ENCODE measurements at places on chromosomes 11 and 22. TPM values are rescaled to one million over a fixed set of nuclear protein-coding genes. Genes with fewer than 3 reads are reported as not detected.

DNA sequence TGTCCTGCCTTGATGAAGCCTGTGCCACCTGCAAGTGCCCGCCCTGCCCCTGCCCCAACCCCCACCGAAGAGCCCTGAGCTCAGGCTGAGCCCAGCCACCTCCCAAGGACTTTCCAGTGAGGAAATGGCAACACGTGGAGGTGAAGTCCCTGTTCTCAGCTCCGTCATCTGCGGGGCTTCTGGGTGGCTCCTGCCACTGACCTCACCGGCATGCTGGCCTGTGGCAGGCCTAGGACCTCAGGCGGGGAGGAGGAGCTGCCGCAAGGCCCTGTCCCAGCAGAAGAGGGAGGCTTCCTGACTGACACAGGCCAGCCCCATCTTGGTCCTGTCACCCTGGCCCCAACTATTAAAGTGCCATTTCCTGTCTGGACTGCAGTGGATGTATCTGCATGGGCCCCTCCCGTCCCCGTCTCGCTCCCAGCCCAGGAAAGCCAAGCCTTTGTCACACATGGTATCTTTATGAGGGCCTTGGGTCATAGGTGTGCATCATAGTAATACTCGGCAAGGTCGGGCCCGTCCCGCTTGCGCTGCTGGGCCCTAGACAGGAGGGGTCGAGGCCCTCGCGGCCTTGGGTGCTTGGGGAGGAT lies 882 bp downstream of the FREY1 start:
- DNase-seq = no peak

GRCh38 chr11:80816454-80816847 lies 1375.6 kb upstream of the TENM4 start:
- no peak for DNase-seq

DNA sequence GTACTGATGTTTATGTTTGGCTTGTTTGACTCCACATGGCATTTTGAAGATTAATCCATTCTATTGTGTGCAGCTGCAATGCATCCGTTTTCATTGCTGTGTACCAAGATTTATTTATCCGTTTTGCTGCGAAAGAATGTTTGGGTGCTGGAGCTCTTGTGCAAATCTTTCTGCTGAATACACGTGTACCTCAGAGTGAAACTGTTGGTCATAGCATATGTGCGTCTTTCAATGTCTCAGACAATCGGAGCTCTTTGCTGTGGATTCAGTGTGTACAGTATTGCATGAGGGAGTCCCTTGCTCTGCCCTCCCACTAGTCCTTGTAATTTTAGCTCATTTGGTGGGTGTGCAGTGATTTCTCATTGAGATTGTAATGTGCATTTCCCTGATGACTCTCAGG lies 545.4 kb downstream of the TBC1D22A start:
- peak; percentile 36 for DNase-seq

- no peak for DNase-seq
Observed at GRCh38 chr11:128346804-128347203, 240.6 kb downstream of the ETS1 start.

The NAV2 gene
- 11.2 TPM for total RNA-seq

DNA sequence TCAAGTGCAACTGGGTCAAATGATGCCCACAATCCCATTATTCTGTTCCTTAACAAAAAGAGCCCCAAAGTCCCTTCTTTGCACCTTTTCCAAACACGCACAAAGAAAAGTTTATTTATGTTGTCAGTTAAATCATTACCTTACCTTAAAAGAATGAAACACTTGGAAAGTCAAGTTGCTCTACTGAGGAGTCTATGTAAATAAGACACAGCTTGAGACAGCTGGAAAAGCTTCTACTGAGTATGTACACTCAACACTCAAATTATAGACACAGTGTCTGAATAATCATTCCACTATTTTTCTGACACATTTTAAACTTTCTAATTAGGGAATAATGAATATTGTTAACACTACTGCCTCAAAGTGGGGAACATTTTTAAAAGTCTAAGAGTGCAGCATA lies 21.6 kb upstream of the PHLDA2 start:
- no peak for DNase-seq

DNA sequence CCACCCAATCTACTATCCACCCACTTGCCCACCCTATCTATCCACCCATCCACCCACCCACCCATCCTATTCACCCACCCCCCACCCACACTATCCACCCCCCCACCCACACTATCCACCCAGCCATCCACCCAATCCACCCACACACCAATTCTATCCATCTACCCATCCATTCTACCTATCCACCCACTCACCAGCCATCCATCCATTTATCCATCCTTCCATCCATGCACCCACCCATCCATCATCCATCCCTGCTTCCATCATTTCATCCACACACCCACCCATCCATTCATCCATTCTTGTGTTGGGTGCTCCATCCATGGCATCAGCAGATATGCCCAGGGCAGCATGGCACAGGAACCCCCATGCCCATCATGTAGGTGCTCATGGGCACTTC lies 1206.6 kb downstream of the BRD1 start:
- DNase-seq = no peak

DNA sequence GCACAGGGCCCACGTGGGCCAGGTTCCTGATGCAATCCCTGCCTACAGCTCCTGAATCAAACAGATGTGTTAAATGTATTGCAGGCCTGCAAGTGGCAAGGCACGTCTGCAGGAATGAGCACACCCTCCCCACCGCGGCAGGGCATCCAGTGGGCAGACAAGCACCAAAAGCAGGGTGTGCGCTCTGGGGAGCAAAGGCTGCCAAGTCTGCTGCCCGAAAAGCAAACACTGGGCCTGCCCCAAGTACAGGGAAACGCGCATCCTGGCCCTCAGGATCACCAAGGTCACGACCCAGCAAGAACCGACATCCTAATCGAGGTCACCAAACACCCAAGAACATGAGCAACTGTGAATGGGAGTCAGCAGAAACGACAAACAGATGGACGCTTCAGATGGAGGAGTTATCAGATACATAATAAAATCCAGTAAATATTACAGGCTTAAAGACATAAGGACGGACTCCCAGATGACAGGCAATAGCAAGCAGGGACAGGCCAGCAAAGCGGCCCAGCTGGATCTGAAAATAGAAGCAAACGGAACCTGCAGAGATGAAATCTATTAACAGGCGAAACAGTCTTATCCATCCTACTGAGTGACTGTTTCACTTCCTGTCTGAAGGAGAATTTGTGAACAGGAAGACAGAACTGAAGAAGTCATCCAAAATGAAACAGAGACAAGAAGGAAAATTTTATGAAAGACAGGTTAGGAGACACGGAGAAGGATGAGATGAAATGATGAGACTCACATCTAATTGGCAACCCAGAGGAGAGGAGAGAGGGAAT lies 26.7 kb downstream of the CARS1 start:
- DNase-seq = no peak

GRCh38 chr22:24985826-24986214 lies 33.3 kb downstream of the KIAA1671 start:
- peak; percentile 82 for DNase-seq

GRCh38 chr11:47967577-47968525 lies 12.5 kb upstream of the PTPRJ start:
- DNase-seq = no peak

The TAF6L gene
- 16.8 TPM for total RNA-seq

DNA sequence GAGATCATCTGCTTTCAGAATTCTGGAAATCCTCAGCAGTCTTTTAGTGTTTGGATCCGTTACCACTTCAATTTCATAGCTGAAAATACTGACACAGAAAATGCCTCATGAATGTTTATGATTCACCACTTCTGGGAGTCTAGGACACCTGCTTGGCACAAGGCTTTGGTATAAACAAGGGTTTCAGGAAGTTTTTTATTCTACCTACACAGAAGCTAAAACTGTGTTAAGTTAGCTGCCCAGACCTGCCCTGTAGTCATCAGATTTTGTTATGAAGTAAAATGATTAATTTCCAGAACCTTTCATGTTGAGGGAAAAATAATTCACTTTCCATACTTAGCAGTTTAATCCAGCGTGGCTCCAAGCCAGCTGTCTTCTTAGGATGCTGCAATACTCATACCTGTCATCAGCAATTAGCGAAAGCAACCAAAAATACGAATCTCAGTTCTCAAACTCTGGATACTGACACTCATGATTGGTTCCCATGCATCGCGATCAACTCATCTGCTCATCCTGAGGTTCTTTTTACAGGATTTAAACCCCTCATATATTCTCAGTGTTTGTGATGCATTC lies 458.5 kb upstream of the CCDC90B start:
- DNase-seq = no peak

The IGLL5 gene
- total RNA-seq = not detected

- DNase-seq = no peak
Observed at GRCh38 chr11:27470166-27470565, 2.4 kb downstream of the LGR4 start.

The RTCB gene
- total RNA-seq = 98.2 TPM

- peak; percentile 97 for DNase-seq
Observed at GRCh38 chr11:72040491-72041363, 39.6 kb downstream of the NUMA1 start.

The LDHAL6A gene
- not detected for total RNA-seq

DNA sequence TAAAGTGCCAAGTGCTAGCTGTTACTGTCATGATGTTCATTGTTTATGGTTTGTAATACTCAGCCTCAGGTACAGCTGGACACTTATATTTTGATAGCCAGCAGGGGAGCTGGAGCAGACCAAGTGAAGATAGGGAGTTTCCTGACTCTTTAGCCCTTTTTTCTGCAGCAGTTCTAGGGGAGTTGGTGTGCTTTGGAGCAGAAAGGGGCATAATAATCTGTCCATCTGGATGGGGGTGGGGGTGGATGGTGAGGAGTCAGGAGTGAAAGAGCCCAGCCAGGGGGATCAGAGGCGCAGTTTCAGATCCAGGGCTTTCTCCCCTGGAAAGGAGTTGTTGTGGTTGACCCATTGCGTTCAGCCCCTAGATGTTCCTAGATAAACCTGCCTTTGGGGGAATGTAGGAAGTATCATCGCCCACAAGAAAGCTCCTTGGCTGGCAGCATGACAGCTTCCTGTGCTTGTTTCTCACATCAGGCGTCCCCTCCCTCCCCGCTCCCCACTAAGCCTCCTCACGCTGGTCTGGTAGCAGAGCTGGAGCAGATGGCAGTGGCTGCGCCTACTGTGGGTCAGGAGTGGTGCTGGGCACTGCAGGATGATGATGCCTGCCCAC lies 41.9 kb downstream of the MED15 start:
- DNase-seq = peak; percentile 83

DNA sequence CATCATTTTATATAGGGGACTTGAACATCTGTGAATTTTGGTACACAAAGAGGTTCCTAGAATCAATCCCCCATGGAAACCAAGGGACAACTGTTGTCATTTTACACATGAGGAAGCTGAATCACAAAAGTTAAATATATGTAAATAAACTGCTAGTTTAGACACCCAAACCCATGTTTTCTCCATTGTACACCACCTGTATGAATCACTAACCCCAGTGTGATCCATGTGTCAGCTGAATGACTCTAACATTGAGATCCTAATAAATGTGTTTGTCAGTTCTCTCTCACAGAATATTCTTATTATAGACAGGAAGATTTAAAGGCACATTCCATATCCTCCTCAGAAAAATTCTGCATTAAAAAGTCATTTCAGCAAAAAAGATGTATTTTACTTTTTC lies 83.3 kb downstream of the ATG16L2 start:
- DNase-seq = no peak

DNA sequence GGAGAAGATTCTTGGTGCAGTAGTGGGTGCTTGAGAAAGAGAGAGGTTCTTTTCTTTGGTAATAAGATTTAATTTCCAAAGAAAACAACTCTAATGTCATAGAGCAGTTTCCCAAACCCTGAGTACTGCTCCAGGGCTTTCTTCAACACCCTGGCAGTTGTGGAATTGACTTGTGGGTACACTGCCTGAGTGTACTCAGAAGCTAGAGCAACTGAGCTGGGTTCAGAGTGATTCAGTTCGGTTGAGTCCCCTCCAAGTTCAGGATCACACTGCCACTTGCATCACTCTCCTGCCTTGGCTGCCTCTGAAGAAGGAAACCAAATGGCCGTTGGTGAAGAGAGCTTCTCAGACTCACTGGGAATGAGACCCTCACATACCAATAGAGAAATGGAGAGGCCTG lies 5.3 kb downstream of the DMC1 start:
- DNase-seq = no peak

The CYP2D6 gene
- under 0.01 TPM for total RNA-seq

DNA sequence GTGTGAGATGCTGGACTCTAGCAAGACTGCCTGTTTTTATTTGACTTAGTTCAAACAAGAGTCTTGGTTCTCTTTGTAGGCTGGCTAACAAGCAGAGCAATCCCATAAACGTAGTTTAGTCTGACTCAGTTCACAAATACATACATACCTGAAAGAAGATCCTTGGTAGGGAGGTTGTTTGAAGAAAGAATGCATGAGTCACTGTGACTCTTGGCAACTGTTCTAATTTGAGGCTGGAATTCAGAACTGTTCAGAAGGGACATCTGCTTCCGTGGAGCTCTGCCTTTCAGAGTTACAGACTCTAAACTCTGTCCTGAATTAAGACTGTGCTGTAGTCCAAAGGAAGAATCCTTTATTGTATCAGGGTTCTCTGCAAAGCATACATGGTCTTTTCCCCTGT lies 32.2 kb downstream of the C2CD3 start:
- DNase-seq = peak; percentile 92

DNA sequence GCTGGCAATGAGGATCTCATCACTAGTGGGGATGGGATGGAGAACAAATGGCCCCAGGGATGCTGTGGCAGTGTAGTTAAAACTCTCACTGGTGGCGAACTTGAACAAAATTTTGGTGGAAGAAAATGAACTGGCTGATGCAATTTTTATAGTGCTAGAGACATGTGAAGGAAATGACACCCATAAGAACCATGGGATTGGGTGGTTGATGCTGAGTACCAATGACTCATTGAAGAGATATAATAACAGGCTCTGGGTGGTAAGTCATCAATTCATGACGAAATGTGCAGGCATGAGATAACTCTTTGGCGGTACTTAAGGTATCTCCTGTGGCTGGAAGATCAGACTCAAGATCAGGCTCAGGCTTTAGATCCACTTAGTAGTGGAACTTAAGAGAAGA lies 172.9 kb upstream of the DDI1 start:
- peak; percentile 47 for DNase-seq

- DNase-seq = no peak
Observed at GRCh38 chr11:117999354-117999993, 13.3 kb downstream of the IL10RA start.

DNA sequence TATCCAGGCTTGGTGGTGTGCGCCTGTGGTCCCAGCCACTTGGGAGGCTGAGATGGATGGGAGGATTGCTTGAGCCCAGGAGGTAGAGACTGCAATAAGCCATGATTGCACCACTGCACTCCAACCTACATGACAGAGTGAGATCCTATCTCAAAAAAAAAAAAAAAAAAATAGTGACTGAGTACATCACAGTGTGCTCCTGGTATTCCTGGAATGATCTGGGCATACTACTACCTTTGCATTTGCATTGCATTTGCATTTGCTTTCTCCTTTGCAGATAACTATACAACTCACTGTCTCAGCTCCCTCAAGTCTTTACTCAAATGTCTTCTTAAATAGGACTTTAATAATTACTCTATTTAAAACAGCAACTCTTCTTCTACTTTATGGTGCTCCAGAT lies 51.8 kb downstream of the DLG2 start:
- DNase-seq = no peak

DNA sequence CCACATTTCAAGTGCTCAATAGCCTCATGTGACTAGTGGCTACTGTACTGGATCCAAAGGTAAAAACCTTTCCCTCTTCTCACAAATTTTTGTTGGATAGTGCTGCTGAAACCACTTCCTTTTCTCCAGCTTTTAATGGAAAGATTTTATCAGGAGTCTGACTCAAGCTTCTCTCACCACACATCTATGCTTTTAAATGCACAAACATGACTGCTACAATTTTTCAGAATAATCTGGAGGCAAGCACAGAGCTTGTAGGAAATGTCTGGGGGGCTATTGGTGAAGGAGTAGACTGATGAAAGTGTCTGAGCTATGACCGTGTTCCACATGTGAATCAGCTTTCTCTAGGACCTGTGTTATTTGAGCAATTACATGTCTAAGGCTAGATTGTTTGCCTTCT lies 101.1 kb upstream of the FAT3 start:
- DNase-seq = peak; percentile 3
